ENCODE measurements at places on chromosomes 6 and 20.

DNA sequence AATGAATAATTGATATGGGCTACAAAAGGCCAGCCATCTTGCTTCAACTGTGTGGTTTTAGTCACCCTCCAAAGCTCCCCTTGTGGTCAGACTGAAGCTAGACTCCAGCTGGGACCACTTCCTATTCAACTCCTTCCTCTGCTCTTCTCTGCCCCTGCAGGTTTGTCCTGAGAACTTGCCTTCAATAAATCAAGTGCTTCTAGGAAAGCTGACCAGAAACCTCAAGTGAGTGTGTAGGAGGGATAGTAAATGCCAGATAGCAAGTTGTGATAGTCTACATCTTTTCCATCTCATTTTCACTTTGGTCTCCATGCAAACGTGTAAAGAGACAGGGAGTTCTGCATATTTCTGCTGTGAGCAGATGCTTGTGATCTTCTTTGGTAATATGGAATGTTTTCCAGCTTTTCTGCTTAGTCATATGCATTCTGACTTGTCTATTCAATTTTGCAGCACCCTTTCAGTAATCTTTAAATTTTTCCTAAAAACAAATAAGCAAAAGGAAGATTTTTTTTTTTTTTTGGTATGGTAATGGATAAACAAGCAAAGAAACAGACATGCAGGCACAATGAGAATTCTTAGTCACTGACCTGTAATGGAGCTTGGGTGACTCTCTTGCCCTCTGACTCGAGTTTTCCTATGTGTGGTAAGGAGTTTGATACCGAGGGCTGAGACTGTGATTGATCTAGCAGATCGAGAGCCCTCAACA lies 201.3 kb upstream of the BTBD3 start:
- no peak for DNase-seq

GRCh38 chr6:141261016-141261671 lies 871.6 kb upstream of the GJE1 start:
- DNase-seq, result no peak

GRCh38 chr6:156884306-156884705 lies 107.1 kb downstream of the ARID1B start:
- no peak for DNase-seq

- DNase-seq, result no peak
Observed at GRCh38 chr20:14127514-14128223, 132.4 kb downstream of the MACROD2 start.

DNA sequence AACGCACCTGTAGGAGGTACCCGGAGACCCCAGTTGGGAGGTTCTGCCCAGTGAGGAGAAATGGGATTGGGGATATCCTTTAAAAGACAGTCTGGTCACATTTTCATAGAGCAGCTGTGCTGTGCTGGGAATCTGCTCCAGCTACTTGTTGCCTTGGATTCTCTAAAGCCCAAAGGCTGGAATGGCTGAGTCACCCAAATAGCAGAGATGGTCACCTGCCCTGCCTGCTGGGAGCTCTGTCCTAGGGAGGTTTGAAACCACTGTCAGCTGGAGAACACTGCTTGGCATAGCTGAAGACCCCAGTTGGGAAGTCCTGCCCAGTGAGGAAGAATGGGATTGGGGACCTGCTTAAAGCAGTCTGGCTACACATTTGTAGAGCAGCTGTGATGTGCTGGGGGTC lies 34.8 kb upstream of the TFB1M start:
- DNase-seq, result no peak

DNA sequence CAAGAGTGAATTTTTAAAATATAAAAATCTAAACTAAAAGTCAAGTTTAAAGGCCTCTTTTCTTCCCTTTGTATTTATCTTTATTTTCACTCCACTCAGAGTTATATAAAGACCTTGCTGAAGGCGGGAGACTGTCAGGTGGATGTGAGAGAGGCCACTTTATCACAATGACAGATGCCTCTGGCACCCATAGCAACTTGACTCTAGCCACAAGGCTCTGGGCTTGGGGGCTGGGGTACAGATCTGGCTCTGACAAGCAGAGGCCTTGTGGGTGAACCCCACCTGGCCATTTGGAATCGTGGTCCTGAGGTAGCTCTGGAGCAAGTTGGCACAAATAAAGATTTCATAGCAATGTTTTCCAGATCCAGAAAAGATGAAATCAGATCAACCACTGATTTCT lies 417.2 kb downstream of the RFPL4B start:
- DNase-seq, result no peak

GRCh38 chr20:62060631-62061541 lies 4.8 kb downstream of the TAF4 start:
- DNase-seq, result no peak

GRCh38 chr6:151617539-151617938 lies 123.7 kb downstream of the CCDC170 start:
- no peak for DNase-seq

DNA sequence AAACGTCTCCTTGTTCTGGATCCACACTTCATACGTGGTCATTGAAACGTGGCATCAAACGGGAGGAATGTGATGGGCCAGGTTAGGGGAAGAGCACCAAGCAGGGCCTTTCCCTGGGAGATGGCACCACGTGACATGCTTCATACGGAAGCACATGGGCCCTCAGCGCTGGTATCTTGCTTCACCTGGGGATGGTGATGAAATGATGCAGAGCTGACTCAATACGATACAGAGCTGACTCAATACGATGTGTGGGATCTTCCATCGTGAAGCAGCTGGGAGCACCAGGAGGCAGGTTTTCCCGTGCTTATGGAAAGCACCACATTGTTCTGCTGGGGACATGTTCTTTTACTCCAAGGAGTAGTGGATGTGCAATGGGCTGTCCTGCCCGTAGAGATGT lies 22.5 kb upstream of the TAGAP start:
- DNase-seq, result no peak

- no peak for DNase-seq
Observed at GRCh38 chr6:156309017-156309416, 468.2 kb upstream of the ARID1B start.

GRCh38 chr6:75863001-75863400 lies 114.0 kb downstream of the MYO6 start:
- no peak for DNase-seq

DNA sequence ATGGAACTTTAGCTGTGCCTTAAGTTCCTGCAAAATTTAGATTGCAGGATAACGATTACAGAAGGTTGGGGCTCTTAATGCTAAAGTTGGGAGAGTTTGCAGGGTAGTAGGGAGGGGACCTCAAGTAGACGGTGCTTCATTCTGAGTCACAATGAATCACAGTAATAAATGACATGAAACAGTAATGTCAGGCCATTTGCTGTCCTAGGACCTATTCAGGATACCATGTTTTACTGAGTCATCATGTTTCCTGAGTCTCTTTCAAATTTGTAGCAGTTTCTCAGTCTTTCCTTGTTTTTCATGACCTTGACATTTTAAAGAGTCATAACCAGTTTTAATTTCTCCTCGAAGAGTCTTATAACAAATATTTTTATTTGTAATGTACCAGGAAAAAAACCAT lies 406.9 kb upstream of the MAP3K7 start:
- no peak for DNase-seq

- no peak for DNase-seq
Observed at GRCh38 chr20:56765172-56766073, 136.3 kb downstream of the TFAP2C start.

- DNase-seq, result no peak
Observed at GRCh38 chr20:37464611-37465010, 56.4 kb upstream of the NNAT start.

DNA sequence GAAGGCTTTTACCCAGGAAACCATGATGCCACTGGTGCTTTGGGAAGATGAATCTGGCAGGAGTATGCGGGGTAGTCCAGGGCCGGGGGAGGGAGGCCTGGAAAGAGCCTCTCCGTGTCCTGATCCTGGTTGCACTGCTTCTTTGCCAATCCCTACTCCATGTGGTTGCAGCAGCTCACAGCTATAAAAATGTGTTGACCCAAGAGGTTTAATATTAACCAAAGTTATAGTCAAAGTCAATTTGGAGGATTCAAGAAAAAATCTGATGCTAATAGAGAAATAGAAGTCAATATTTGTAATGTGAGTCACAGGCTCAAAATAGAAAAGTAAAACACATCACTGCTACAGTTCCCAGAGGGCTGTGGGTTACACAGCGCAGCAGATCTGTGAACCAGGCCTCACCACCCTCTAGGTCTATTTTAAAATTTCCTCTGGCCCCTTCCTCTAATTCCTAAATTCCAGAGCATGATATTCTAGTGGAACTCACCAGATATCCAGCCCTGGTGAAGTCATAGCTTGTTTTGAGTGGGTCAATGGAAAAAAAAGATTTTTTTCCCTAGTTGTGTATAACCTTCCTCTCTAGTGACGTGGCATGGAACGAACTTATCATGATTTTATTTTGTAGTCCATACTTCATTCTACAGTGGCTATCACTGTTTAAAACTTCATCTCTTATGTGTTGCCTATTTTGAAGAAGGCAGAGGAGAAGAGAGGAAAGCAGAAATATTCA lies 63.2 kb upstream of the BMP2 start:
- no peak for DNase-seq

- no peak for DNase-seq
Observed at GRCh38 chr6:130385064-130385695, 19.4 kb downstream of the TMEM200A start.

DNA sequence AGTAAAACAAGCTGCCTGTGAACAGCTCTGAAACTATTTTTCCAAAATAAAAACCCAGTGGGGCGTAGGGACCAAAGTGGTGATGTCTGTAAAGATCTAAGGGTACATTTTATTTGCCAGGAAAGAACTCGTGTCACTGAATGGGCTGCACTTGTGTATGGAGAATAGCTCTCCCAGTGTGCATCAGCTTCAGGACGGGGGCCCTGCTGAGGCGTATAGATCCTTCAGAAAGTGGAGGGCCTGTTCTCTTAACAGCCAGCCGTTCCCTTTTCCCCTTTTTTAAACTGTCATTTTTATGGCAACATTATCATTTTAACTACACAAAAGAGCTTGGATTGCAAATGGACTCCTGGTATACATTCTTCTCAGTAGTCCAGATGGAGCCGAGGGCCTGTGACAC lies 137.3 kb downstream of the TMEM242 start:
- no peak for DNase-seq

DNA sequence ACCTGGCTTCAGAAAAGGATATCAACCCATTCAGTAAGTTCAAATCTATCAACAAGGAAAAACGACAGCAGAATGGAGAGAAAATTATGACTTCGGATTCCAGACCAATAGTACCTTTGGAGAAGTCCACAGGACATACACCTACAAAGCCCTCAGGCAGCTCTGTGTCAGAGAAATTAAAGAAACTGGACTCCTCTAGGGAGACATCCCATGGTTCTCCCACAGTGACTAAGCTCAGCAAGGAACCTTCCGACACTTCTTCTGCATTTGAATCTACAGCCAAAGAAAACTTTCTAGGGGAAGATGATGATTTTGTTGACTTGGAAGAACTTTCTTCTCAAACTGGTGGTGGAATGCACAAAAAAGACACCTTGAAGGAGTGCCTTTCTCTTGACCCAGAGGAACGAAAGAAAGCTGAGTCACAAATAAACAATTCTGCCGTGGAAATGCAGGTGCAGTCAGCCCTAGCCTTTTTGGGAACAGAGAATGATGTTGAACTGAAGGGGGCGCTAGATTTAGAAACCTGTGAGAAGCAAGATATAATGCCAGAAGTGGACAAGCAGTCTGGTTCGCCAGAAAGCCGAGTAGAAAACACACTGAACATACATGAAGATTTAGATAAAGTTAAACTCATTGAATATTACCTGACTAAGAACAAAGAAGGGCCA lies 67.4 kb upstream of the HINT3 start:
- DNase-seq, result no peak

- no peak for DNase-seq
Observed at GRCh38 chr6:139370283-139370998, 4.0 kb downstream of the CITED2 start.

DNA sequence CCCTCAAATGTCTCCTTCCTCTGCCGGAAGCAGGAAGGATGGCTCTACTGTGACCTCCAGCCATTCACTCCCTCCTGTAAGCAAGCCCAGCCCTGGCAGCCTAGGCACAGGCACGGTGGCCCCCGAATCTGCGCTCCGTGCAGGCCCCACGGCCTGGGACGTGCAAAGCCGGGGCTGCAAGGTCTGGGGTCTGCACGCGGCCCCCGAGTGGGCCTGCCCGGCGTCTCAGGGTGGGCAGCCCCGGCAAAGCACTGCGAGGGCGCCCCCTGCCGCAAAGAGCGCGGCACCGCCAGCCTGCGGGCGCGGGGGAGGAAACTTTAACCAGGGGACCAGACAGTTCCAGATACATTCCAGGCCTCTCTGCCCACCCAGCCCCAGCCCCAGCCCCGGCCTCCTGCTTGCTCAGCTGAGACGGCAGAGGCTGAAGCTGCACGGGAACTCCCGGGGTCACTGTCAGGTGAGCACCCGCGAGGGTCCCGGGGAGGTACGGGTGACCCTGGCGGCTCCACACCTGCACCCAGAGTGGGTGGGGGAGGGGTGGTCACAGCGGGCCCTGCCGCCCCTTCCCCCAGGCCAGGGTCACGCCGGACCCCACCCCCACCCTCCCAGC lies 98.8 kb downstream of the ASXL1 start:
- DNase-seq, result peak; percentile 22

DNA sequence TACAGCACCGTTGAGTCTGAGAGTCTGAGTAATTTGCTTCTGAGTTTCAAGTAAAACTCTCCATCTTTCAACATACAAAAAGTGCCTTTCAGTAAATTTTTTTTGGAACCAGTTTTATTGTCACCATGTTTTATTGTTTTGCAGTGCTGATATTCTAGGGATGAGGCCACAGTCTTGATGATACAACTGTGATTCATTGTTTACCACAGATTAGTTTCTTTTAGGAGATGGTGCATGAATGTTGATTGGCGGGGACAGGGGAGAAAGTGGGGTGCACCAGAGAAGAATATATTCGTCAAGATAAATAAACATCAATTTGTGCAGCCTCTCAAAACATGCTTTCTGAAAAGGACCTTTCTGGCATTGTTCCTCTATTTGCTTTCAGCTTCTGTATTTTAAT lies 109.0 kb downstream of the MCHR2 start:
- no peak for DNase-seq

GRCh38 chr6:13355999-13356785 lies 27.9 kb upstream of the TBC1D7 start:
- DNase-seq, result peak; percentile 48

- no peak for DNase-seq
Observed at GRCh38 chr6:165718491-165718891, 55.5 kb upstream of the PDE10A start.

GRCh38 chr20:848193-848592 lies 14.7 kb downstream of the FAM110A start:
- no peak for DNase-seq

DNA sequence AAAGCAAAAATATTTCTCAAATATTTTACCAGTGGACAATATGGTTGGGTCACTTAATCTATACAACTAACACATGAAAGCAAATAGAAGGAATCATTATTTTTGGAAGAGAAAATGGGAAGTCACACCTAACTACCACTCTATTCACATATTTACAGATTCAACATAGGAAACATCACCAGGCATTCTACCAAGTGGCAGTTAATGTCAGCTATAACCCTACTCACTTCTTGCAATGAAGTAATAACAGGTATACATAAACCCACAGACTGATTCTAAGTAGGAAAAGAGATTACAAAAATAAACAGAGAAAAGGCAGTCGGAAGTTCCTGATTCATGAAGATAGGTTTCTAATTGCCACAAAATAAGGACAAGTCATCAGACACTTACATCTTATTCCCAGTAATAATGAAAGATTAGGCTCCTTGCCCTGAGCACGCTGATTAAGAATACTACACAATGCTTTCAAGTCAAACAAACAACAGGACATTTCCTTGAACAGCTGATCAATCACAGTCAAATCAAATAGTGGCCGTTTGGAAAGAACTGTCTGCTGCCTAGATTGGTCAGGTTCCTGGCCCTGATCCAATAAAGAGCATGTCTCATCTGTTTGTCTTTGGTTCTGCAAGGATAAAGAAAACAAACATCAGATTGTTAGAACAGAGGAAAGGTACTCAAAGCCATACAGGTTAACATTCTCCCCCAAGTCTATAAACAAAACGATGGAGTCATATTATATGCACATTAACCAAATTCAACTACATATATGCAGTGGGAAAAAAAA lies 79.2 kb upstream of the PLN start:
- no peak for DNase-seq
